ENCODE measurements at places on chromosomes 7 and 10.

DNA sequence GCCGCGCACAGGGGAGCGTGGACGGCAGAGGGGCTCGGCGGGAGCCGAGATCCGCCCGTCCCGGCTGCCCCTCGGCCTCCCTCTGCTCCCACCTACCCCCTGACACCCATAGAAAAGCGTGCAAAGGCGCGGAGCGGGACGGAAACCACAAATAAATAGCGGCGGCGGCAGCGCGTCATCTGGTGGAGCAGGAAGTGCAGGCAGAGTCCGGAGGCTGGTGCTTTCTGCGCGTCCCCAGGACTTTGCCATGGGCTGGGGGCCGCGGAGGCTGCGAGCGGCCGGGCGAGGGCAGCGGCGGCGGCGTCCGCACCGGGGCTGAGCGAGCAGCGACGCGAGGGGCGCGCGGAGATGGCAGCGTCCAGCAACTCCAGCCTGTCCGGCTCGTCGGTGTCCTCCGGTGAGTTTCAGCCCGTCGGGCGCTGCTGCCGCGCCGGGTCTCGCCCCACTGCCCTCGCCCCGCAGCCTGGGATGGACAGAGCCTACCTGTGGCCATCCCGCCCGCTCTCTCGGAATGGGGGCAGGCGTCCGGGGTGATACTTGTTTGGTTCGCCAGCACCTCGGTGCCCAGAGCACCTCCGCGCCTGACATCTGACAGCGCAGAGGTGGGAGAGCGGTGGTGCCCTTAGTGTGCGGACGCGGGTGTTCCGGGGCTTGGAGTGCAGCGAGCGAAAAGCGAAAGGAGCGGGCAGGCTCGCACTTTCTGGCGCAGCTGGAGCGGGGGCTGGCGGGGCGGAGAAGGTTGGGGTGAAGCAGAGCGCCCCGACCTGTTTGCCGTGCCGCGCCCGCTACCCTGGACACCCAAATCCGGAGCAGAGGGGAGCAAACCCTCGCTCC, at the start of gene CHN2:
Gene CHN2 (plus strand): TSS at position 182 of the 834 bp plus-strand sequence.
- DNase-seq, result peak; percentile 73

- no peak for DNase-seq
Measured at GRCh38 chr7:155428171-155428834, 29.6 kb upstream of the EN2 start.

GRCh38 chr7:151366880-151367222, 25.2 kb downstream of the NUB1 start:
- DNase-seq, result no peak

- no peak for DNase-seq
Measured at GRCh38 chr7:64637521-64638445, 28.1 kb upstream of the ZNF107 start.

GRCh38 chr7:107957436-107957835, 45.5 kb downstream of the LAMB1 start:
- DNase-seq, result no peak
